Motor neuron (in vitro differentiated cells): ENCODE measurements at places on chromosomes 4 and X. TPM values are rescaled to one million over a fixed set of nuclear protein-coding genes. Genes with fewer than 3 reads are reported as not detected.

PLXNB3 gene
- total RNA-seq, result 1.5 and 3.0 TPM in 2 replicates

CCKAR gene
- 0.05 TPM in 1 of 2 replicates, not detected in the other for total RNA-seq

CLDN22 gene
- total RNA-seq, result 0.43 and 0.67 TPM in 2 replicates

NKAP gene
- 9.9 and 10.8 TPM in 2 replicates for total RNA-seq

CSAG2 gene
- not detected in 2 replicates for total RNA-seq

SPANXA2 gene
- not detected in 2 replicates for total RNA-seq

SLC7A11 gene
- total RNA-seq, result 5.2 and 5.4 TPM in 2 replicates

KIF4A gene
- total RNA-seq, result 1.5 and 1.9 TPM in 2 replicates

MUC7 gene
- total RNA-seq, result 0.20 and 0.48 TPM in 2 replicates

GRCh38 chr4:90234916-90235547, 107.8 kb downstream of the CCSER1 start:
- no peak for ATAC-seq

DNA sequence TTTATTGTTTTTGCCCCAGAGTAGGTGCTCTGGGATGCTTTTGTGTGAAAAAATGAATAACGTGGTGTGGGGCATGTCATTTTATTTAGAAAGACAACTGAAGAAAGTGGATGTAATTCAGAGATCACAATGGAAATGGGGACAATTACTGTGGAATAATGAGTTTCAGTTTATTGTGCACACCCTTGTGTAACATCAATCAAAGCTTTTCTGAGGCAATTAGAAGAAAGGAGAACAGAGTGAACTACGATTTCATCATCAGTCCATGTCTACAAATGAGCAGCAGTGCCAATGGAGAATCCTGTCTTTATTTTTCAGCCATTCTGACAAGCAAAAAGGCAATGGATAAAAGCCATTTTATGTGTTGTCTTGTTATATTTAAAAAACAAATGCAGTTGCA, 339.2 kb downstream of the TMA16 start:
- no peak for ATAC-seq

GRCh38 chrX:47593522-47593921, 11.3 kb downstream of the TIMP1 start:
- no peak for ATAC-seq

DNA sequence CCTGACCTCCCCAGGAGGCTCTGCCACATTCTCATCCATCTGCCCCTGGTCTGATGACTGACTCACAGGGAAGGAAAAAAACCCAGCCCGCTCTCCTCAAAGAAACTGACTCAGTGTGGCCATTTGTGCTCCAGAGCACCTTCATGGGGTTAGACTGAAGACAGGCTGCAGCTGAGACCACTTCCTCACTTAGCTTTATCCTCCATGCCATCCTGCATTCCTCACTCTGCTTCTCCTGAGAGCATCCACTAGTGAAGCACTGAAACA, 35.9 kb upstream of the HPSE start:
- no peak for ATAC-seq

DNA sequence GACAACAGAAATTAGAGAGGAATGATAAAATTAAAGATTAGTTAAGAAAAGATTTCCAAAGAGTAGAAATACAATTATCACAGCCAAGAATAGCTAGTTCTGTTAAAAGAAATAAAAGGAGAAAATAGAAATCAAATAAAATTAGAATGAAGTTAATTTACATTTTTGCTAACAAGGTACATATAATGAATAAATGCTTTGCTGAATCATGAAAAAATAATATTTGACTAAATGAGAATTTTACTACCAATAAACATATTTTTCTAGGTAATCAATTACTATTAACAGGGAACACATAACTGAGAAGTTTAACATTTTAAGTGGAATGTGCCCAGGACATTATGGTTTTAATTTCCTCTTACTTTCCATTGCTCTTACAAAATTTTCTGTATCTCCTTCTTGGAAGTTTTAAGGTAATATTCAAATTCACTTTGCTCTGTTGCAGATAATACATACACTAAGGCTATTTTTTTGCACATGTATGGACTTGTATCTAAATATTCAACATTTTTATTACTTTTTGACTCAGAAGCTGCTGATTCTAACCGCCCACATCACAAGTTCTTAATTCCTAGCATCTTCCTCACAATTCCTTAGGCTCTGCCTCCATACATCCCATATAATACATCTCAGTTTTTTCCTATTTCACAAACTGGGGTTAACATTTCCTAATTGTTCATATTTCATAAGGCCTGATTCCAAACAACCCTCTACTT, 870.7 kb upstream of the INTU start:
- peak; percentile 61 for ATAC-seq

DNA sequence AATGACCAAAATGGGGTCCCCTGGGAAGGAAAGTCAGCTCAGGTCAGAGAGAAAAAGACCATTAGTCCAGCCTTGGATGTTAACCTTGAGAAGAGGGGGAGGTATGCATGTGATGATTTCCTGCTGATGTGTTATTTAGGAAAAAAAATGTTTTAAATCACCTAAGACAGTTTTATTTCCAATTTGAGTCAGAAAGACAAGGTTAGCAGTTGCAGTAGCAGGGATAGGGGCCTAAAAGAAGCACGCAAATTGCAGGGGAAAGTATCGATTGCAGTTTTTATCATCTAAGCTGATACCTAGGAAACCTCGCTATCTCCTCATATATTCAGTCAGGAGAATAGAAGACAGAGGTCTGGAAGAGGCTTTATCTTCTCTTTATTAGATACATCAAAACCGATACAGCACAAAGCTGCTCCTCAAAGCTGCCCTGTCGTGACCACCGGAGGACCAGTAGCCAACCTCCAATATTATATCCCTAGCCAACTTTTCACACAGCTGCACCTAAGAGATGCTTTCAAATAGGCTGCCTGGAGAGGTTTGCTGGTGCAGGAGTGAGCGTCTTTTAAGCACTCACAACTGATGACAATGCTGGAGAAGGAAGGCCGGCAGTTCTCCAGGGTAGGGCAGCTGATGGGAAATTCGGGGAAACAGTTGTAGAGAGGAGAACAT, 289.4 kb downstream of the INPP4B start:
- ATAC-seq, result no peak

- ATAC-seq, result no peak
These were observed 25.6 kb downstream of the DHRSX start for GRCh38 chrX:2474963-2475726.

- no peak for ATAC-seq
These were observed 653.6 kb upstream of the NR3C2 start for GRCh38 chr4:149095811-149096210.

DNA sequence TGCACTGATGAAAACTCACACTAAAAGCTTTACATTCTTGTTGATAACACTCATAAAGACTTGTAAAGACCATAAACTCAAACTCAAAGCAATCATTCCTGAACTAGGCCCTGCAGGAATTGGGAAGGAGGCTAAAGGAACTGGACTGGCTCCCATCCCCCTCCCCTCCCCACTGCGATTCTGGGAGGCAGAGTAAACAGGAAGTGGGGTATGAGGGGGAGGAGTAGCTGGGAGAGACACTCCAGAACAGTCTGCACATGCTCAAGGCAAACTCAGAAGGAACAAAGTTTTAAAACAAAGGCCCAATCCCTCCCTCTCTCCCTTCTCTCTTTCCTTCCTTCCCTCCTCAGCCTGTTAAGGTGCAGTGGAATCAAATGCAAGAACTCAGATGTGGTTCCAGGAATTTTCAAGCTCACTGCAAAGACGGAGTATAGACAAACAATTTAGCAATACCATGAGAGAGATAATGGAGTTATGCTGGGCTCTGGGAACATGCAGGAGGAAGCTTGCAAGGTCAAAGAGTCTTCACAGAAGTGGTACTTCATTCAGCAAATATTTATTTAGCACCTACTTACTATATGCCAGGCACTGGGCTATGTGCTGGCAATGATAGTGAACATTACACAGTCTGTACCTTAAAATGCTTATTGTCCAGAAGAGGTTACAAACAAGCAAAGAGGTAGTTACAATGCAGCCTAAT, 15.9 kb downstream of the MID1IP1 start:
- no peak for ATAC-seq
